Stimulated activated CD8-positive, alpha-beta memory T cell treated with anti-CD3 and anti-CD28 coated beads, Interleukin-2, amount 100 ng/mL, for 1 hour (primary cell): ENCODE measurements at places on chromosomes 3 and 15.

GRCh38 chr15:23913081-23913480, 226.0 kb upstream of the NDN start:
- no peak for DNase-seq

GRCh38 chr3:76134166-76134565, 348.8 kb upstream of the ZNF717 start:
- DNase-seq, result no peak

DNA sequence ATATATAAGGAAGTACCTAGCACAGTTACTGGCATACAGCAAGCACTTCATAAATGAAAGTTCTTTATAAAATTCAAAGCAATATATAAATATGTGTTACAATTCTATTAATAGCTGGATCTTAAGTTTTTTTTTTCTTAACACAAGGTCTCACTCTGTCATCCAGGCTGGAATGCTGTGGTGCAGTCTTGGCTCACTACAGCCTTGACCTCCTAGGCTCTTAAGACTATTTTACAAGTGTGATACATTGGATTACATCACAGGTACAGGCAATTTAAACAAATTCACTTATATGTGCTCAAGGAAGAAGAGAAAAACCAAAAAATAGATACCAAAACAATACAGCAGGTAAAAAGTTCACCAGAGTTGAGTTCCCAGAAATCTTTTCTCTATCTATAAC, 60.6 kb downstream of the ZNF280D start:
- DNase-seq, result no peak

GRCh38 chr15:71683411-71684274, 126.7 kb upstream of the NR2E3 start:
- DNase-seq, result no peak

DNA sequence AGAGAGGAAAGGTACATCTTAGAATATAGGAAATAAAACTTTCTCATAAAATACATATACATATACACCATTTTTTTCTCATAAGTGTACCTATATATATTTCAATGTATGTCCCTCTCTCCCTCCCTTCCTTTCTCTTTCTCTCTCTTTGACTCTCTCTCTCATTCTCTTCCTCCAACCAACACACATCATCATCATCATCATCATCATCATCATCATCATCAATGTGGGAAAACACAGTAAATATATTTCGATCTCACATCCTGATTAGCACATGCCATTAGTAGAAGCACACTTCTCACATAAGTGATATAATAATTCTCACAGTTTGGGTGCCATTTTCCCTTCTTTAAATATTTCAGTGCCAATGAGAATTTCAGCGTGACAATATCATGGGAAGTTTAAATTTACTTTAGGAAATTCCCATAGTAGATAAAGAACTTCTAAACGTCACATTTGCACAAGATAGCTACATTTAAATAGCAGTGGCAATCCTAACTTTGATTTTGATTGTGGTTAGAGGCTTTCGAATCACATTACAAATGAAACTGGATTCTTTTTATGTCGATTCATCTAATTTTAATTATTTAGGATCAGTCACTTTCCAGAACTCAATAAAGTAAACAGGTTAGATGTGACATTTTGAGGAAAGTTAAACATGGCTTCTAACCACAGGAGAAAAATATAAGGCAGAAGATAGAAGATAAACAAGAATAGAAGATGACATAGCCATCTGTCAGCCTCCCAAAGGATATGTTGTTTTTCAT, 33.0 kb upstream of the ACTC1 start:
- no peak for DNase-seq

DNA sequence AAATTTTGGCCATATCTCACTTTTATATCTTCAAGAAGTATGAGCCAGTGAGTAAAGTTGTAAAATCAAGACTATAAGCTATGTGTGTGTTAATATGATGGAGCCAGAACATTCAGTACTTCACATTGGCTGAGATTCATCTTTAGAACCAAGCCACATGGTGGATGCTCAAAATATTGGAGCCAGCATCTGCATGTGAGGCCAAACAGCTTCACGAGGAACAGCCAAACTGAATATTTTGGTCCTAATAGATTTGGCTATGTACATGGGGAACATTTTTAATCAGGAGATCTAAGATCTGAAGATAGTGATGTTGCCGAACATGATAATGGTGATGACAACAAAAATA, 1089.8 kb downstream of the TUSC7 start:
- DNase-seq, result no peak

- DNase-seq, result no peak
These were observed 69.7 kb upstream of the LINGO1 start for GRCh38 chr15:77702211-77702957.

DNA sequence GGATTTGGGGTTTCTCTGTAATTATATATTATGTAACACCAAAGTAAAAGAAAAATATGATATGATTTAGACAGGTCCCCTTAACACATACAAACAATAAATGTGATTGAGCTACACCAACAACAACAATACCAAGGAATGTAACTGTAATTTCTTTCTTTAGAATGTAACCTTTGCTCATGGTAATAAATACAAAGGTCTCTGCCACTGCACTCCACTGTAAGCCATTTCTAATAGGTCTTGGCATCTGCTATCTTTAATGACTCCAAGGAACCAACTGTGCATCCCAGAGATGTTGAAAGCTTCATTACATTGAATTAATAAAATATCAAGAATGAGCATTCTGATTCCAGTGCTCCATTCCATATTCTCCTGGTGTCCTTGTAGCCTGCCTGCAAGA, 88.8 kb downstream of the PDZRN3 start:
- DNase-seq, result no peak

DNA sequence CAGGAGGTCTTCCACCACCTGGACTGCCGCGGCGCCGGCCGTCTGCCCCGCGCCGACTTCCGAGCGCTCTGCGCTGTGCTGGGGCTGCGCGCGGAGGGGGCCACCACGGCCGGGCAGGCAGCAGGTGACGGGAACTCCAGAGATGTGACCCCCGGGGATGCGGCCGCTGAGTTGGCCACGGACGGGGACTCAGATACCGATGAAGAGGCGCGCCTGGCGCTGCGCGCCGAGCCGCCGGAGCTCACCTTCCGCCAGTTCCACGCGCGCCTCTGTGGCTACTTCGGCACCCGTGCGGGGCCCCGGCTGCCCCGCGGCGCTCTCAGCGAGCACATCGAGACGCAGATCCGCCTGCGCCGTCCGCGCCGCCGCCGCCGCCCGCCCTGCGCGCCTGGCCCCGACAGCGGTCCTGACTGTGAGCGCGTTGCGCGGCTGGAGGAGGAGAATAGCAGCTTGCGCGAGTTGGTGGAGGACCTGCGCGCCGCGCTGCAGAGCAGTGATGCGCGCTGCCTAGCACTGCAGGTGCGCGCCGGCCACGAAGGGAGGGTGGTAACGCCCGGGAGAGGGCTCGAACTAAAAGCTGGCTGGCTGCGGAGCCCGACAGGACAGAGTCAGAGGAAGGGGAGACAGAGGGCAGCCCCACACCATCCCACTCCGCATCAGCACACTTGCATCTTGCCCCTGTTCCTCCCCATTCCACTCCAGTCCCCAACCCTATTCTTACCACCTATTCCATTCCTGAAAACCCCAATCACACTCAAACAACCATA, 885 bp downstream of the EFCC1 start:
- no peak for DNase-seq

DNA sequence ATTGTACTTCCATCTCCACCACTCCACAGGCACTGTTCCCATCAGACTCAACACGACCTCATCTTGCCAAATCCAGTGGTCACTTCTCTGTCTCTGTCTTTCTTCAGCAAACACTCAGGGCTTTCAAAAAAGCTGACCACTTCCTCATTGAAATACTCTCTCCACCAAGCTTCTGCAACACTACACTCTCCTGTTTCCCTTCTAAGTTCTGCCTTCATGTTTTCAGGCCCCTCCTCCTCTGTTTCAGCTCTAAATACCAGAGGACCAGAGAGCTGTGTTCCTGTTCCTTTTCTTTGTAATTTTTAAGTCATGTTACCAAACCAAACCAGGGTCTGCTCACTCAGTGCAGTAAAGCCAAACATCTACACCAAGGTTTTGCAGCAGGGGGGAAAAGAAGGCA, 33.8 kb upstream of the ACP3 start:
- DNase-seq, result no peak

DNA sequence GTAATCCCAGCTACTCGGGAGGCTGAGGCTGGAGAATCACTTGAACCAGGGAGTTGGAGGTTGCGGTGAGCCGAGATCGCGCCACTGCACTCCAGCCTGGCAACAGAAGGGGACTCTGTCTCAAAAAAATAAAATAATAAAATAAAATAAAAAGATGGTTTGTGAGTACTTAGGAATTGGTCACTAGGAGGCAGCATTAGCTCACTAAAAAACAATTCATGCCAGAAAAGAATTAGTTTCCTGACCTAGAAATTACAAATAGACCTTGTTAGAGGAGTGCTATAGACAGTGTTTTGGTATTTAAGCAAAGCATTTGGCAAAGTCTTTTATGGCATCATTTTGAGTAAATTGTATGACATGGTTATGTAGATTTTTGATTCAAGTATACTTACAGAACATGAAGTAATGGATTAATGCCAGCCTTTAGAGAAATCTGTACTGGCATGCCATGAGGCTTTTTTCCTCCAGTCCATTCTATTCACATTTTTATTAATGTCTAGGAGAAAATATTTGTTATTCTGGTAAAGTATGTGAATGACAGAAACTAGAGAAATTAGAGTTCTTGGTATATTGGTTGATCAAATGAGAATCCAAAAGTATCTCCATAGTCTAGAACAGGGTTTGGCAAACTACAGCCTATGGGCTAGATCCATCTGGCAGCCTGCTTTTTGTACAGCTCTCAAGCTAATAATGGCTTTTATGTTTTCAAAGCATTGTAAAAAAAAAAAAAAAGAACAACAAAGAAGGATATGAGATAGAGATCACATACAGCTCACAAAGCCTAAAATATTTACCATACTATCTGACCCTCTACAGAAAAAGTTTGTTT, 81.6 kb downstream of the LRRC49 start:
- no peak for DNase-seq

GRCh38 chr3:105611304-105612192, 244.8 kb downstream of the ALCAM start:
- no peak for DNase-seq

DNA sequence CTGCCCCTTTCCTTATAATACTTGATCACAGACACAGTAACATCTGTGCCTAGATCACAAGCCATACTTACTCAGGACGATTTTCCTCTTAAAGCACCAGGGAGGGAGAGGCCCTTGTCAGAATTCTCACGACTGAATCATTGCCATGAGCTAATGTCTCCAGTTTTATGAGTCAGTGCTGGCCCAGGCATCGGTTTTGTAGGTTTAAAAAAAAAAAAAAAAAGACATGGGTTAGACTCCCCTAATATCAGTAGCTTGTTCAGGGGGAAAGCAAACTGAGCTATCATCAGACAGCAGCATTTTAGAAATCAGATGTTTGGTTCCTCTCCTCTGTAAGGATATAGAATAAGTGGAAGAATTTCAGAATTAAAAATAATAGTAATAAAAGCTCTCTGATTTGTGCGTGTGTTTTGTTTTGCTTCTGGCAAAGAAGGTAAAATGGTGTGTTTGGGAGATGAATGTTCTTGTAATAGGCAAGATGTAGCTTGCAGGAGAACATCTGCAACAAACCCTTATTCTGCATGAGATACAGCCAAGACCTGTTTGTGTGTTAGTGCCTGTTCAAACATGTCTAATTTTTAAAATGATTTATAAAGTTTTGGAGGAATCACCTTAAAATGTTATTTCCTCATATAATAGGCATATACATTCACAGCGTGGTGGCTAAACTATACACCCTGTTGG, 193.6 kb downstream of the TP63 start:
- no peak for DNase-seq

- DNase-seq, result no peak
These were observed 50.3 kb downstream of the ABTB1 start for GRCh38 chr3:127723011-127723567.

DNA sequence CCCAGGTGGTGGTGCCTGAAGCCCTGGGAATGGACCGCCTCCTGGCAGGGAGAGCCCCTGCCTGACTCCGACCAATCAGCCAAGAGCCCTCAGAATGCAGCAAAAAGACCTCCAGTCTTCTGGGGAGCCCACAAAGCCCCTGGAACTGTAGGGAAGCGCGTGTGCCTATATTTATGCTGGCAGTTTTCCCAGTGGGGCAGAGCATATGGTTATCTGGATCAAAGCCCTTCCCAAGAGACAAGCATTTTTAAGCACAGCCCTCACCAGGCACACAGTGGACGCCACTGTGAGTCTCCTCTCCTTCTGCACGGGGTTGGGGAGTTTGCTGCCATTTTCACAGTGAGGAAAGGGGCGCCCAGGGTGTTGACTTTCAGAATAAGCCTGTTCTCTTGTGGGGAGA, 80.9 kb upstream of the RPL32 start:
- DNase-seq, result no peak

GRCh38 chr3:114973536-114973935, 173.6 kb downstream of the ZBTB20 start:
- no peak for DNase-seq

GRCh38 chr15:51647128-51647562, 24.6 kb upstream of the DMXL2 start:
- DNase-seq, result no peak

GRCh38 chr3:54188176-54188791, 65.9 kb downstream of the CACNA2D3 start:
- no peak for DNase-seq

- DNase-seq, result no peak
These were observed 50.3 kb downstream of the IL20RB start for GRCh38 chr3:137008131-137008530.

DNA sequence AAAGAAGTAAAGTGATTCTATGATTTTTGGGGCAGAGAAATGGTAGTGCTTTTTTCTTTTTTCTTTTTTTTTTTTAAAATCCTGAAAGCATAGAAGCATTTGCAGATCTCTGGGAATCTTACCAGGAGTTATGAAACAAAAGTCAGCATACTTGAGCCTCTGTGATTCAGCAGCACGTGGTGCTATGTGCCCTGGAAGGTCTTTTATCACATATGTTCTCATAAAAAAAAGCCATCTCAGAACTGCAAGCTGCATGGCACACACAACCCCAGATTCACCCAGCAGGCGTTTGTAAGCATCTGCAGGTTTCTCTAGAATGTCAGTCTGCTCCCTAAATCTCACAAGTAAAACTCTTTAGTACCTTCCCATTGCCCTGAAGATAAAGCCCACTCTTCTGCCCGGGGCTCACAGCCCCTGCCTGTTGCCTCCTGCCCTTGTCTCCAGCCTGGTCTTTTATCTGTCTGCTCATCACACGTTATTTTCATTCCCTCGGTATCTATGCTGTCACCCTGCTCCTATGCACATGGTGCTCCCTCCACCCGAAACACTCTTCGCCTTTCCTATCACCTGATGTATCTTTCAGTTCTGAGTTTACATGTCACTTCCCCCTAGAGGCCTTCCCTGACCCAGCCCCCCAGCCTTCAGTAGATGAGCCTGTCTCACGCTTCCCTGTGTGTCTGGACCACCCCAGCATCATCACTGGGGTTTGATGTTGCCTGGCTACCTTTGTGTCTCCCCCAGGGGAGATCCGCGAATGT, 72.4 kb downstream of the CHDH start:
- no peak for DNase-seq

- DNase-seq, result no peak
These were observed 22.8 kb downstream of the TRPC1 start for GRCh38 chr3:142746646-142747045.

GRCh38 chr15:74826364-74826819, at the start of gene CPLX3:
Gene CPLX3, plus strand, starts transcription at chr15:74826627. Its CDS starts 77 bp downstream, at chr15:74826704.
- DNase-seq, result no peak

GRCh38 chr15:91469632-91470567, 369.8 kb downstream of the SV2B start:
- peak; percentile 62 for DNase-seq
